IPS DF 6.9 (cell line): ENCODE measurements at places on chromosomes 2 and 18.

DNA sequence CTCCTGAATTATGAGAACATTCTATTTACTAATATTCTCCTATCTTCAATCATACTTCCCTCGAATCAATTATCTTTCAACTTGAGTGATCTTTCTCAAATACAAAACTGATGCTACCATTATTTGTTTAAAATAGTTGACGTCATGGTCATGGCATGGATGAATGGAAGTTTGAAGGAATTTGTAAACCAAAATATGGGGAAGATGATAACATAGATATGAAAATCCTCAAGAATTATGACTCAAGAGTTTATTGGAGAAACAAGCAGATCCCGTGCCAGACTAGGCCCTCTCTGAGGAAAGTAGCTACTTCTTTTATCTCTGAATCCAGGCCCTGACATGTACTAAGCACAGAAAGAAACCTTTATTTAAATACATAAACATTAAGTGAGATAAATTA lies 270.4 kb upstream of the MC4R start:
- H3K4me3 ChIP-seq: no peak overlapping the region
- no peaks in the 10 kb centered on the region for H3K27me3 ChIP-seq
- H3K4me1 ChIP-seq: no peaks in the 10 kb centered on the region

DNA sequence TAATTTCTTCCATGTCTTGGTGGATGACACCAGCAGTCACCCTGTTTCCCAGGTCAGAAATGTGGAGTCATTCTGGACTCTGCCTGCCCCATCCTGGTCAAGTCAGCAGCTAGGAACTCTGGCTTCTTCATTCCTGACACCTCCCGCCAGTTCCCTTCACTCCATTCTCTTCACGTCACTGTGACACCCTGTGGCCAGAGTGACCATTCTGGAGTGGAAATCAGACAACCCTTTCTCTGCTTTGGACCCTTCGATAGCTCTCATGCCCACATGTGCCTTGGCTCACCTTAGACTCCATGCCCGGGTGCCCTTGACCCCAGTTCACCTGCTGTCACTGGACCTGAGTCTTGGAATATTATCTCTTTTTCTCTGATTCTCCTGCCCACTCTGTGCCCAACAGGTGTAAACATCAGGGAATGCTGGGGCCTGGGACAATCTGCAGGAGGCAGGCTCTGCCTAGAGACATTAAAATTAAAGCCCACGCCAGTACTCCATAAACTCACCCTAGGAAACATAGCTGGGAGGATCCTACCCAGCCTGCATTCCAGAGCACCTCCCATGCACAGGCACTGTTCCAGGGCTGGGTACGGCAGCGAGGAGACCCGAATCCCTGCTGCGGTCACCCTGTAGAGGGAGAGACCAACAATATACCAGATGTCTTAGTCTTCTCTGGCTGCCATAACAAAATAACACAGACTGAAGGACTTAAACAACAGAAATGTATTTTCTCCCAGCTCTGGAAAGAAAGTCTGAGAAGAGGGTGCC lies 41.1 kb upstream of the FAHD2A start:
- H3K4me1 ChIP-seq: no peaks in the 10 kb centered on the region
- no peak overlapping the region for H3K4me3 ChIP-seq
- H3K27me3 ChIP-seq: no peaks in the 10 kb centered on the region
- H3K36me3 ChIP-seq: no peaks in the 10 kb centered on the region

- no peak overlapping the region for H3K4me3 ChIP-seq
- H3K27me3 ChIP-seq: no peaks in the 10 kb centered on the region
- H3K4me1 ChIP-seq: 0 out of 2 replicates have a peak, but pooled peaks cover 1% of the 10 kb centered on the region
- DNase-seq: no peak
- H3K27ac ChIP-seq: no peak overlapping the region
- H3K36me3 ChIP-seq: no peaks in the 10 kb centered on the region
Measured at GRCh38 chr18:23824669-23825068, 135.4 kb downstream of the LAMA3 start.

GRCh38 chr2:216555274-216555673 lies 56.6 kb downstream of the RPL37A start:
- DNase-seq: no peak
- no peaks in the 10 kb centered on the region for H3K36me3 ChIP-seq
- H3K4me1 ChIP-seq: peaks cover 4% of the 10 kb centered on the region; the same call in 1 of the 2 replicates
- H3K27me3 ChIP-seq: no peaks in the 10 kb centered on the region

GRCh38 chr2:71857636-71858035 lies 290.0 kb downstream of the CYP26B1 start:
- H3K27ac ChIP-seq: no peak overlapping the region
- H3K4me1 ChIP-seq: no peaks in the 10 kb centered on the region
- no peak for DNase-seq
- H3K27me3 ChIP-seq: no peaks in the 10 kb centered on the region

DNA sequence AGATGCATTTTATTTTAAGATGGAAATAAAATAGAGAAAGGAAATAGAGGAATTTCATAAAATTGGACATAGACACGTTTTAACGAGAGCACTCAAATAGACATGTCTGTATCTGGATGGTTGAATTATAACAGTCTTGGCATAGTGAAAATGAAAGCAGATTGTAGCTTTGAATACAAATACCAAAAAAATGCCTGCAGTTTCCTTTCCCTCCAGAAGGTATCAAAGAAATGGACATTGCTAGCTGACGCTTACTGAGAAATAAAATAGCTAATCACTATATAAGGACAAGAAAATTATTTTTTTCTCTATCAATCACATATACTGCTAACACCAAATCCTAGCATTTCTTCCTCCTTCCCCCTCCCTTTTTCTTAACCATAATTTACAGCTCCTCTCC lies 11.4 kb upstream of the MAPRE2 start:
- peaks cover 1% of the 10 kb centered on the region; the same call in 1 of the 2 replicates for H3K4me1 ChIP-seq
- no peak overlapping the region for H3K27ac ChIP-seq
- H3K4me3 ChIP-seq: no peak overlapping the region
- no peaks in the 10 kb centered on the region for H3K36me3 ChIP-seq
- DNase-seq: no peak

GRCh38 chr2:10447300-10447894 lies 730 bp downstream of the ODC1 start:
- H3K4me1 ChIP-seq: peaks cover 7% of the 10 kb centered on the region
- no peak overlapping the region for H3K27ac ChIP-seq
- no peaks in the 10 kb centered on the region for H3K36me3 ChIP-seq
- peak overlapping the region; percentile 32 for H3K4me3 ChIP-seq
